ENCODE measurements at places on chromosomes 6 and 20.
A peak's percentile ranks its signal among the peaks of the same experiment; 100 is the strongest.

GRCh38 chr6:79574630-79575225 lies 37.5 kb upstream of the LCA5 start:
- peak; percentile 59 for DNase-seq

- DNase-seq, result no peak
These were observed 34.1 kb upstream of the MYLK2 start for GRCh38 chr20:31785089-31785488.

GRCh38 chr20:50304923-50305635 lies 114.4 kb downstream of the CEBPB start:
- DNase-seq, result no peak

DNA sequence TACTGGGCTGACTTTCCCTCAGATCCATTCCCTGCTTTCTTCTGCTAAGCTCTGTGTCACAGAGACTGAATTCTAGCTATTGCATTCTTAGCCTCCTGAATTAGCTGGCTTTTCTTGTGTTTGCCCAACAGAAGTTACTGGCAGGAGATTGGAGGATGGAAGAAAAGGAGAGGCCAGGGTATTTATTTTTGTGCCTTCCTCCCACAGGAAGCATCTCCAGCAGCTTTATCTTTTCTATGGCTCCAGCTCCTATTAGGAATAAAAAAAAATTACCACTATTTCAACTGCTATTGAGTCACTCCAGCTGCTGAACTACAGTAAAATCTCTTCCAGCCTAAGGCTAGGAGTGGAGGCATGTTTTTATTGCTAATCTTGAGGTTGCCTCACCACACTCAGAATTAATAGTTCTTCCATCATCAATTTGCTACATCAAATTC lies 492.4 kb downstream of the RFPL4B start:
- no peak for DNase-seq

- no peak for DNase-seq
These were observed 10.9 kb upstream of the GLP1R start for GRCh38 chr6:39037707-39038106.

DNA sequence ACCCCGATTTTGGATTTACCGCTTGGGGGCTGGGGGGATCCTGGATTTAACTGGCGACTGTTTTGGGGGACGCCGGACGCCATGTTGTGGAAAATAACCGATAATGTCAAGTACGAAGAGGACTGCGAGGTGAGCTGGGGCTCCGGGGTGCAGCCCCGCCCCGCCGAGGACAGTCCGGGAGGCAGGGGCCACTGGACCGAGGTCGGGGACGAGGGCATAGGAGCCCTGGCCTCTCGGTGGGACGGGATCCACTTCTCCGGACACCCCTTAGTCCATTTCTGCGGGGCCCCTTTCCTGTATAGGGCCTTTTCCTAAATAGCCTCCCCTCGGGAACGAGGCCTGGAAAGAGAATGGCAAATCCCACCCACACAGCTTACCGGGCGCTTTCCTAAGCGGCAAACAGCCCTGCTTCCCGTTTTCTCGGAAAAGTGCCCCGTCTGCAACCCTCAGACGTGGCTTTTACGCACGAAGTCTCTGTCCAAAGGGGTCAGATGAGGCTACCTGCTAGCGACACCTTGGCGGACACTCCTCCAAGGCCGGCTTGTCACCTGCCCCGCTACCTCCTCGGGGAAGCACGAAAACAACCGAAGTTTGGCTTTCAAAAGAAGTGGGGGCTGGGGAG lies 469 bp downstream of the TFAP2C start:
- DNase-seq, result no peak
